ENCODE measurements at places on chromosomes 7 and 10.

DNA sequence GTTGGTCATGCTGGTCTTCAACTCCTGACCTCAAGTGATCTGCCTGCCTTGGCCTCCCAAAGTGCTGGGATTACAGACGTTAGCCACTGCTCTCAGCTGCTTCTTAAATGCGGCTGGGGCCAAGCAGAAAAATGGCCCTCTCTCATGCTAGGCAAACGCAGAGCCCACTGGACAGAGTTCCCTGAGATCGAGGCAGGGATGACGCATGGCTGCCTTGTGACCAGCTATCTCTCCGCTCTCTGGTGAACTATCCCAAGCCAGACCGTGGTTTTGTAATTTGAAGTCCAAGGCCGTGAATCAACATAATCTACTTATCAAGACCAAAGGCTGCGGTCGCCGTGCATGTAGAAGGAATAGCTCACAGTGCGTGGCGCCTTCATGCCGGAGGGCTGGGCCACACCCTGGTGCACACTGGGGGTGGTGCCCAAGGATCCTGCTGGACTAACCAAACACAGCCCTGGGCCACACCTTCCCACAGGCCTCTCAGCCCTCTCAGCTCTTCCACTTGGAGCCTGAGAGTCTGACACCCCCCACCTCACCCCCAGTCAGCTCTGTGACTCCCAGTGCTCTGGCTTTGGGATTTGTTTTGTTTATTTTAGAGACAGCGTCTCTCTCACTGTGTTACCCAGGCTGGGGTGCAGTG lies 88.1 kb upstream of the CUX1 start:
- DNase-seq: no peak

DNA sequence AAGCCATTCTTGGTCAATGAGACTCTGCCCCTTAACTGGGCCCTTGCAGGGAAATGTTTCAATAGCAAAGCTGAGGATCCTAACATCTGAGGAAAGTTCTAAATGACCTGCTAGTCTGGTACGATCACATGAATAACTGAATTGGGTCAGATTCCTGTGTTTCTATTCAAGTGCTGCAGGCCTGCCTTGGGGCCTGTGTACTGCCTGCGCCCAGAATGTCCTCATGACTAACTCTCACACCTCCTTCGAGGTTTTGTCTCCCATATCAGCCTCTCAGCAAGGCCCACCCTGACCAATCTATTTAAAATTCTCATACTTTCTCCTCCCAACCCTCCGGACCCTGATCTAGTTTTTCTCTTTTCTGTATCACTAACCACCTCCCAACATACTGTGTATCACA lies 4.4 kb downstream of the JAZF1 start:
- DNase-seq: no peak

- no peak for DNase-seq
These were observed 64.8 kb upstream of the TFEC start for GRCh38 chr7:116095396-116095795.

- no peak for DNase-seq
These were observed 95.1 kb upstream of the SAMD8 start for GRCh38 chr10:75016325-75016724.

- no peak for DNase-seq
These were observed 2.4 kb downstream of the HOXA3 start for GRCh38 chr7:27149842-27150567.

DNA sequence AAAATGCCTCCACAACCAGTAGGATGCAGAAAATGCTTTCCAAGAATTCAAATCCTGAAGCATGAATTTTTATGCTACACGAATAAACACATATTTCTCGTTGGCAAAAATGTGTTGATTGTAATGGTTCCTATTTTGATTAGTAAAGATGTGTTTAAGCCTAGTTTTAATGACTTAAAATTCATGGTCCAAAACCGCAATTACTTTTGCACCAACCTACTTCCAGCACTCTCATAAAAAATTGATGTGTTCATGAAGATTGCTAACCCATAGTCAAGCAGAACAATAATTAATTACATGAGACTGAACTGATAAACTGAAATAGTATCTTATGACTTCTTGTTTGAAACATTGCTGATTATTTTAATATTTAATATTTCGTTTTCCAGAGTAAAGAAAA lies 828.8 kb downstream of the CCSER2 start:
- DNase-seq: no peak

- no peak for DNase-seq
These were observed 99.4 kb downstream of the RSU1 start for GRCh38 chr10:16717622-16718395.

GRCh38 chr10:55449981-55450380 lies 649.0 kb upstream of the PCDH15 start:
- DNase-seq: no peak

GRCh38 chr7:138137423-138138171 lies 61.3 kb downstream of the AKR1D1 start:
- no peak for DNase-seq

DNA sequence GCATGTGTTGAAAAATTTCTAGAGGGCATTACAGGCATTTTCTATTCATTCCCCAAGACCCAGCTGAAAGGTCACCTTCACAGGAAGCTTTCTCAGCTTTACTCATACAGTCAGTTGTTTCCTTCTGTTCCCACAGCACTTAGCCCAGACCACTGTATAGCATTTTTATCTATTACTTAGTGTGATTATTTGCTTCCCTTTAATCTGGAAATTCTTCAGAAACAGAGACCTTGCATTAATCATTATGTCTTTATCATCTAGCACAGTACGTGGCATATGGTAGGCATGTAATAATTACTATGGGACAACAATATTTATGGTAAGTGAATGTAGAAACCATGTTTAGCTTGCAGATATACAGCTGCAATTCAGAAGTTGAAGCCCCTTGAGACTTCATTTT lies 38.2 kb upstream of the CDK6 start:
- DNase-seq: no peak

DNA sequence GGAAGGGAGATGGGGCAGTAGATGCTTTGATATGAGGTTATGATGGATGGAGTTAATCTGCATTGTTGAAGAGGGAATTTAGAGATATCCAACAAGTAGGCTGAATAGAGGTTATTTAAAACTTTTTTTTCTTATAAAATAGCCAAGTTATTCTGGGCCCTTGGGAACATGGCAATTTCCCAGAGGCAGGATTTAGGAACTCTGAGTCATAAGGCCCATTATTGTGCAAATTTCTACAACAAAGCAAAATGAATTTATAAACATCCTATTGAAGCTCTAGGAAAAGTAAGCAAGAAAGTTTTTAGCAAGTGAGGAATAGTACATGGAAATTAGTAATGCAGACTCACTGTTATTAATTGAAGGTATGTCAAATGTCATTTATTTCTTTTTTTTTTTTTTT lies 160.9 kb upstream of the NPY start:
- no peak for DNase-seq

GRCh38 chr10:65793738-65794425 lies 1132.0 kb upstream of the LRRTM3 start:
- no peak for DNase-seq
